Right renal cortex interstitium (tissue), 3 donors: ENCODE measurements at places on chromosomes 3 and 15.

DNA sequence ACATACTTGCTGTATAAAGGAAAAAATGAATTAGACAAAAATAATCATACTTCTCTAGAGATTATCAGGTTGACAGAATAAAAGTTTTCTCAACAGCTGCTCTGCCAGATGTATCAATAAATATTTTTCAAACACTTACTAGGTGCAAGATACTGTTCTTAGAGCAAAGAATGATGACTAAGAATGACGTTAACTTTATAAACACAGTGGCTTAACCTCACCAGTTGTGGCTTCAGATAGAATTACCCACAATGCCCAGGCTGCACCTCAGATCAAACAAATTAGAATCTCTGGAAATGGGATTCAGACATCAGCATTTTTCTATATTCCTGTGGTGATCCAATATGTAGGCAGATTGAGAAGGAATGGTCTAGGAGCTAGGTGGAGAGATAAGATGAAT lies 422.4 kb upstream of the ATP11B start:
- DNase-seq = no peak

DNA sequence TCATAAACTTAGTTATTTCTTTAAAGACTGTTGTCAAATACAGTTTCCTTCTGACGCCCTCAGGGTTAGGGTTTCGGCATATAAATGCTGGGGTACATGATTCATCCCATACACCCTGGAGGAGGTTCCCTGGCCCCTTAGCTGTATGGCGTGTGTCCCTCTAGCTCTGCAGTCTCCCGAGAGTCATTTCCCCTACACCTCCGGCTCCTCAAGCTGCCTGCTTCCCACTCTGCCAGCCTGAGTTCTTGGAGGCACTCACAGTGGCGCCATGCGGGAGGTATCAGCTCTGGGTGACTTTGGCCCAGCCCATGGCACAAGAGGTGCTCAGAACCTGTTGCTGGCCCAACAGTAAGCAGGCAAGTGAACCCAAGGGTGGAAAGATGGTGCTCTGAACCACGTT lies 70.2 kb upstream of the TRPM1 start:
- no peak for DNase-seq

DNA sequence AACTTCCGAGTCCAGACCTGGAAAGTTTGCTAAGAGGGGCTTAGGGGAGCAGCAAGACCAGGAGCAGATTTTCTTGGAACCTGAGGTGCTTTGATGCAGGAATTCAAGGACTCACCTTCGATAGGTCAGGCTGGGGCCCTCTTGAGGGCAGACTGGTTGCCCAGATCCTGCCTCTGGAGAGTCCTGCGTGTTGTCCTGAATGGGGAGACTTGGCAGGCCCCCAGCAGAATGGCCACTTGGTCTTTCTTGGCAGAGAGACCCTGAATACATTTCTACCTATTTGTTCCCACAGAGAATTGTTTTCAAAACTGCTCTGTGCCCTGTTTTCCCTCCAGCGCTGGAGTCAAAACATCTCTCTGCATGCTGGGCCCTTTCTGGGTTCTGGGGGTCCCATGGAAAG lies 4.2 kb downstream of the KLF13 start:
- DNase-seq = no peak

- no peak for DNase-seq
Observed at GRCh38 chr3:61114316-61114953, 136.8 kb downstream of the FHIT start.

GRCh38 chr3:197430502-197430901 lies 125.3 kb downstream of the BDH1 start:
- no peak for DNase-seq

GRCh38 chr3:187256051-187256616 lies 35.4 kb downstream of the MASP1 start:
- DNase-seq = no peak

DNA sequence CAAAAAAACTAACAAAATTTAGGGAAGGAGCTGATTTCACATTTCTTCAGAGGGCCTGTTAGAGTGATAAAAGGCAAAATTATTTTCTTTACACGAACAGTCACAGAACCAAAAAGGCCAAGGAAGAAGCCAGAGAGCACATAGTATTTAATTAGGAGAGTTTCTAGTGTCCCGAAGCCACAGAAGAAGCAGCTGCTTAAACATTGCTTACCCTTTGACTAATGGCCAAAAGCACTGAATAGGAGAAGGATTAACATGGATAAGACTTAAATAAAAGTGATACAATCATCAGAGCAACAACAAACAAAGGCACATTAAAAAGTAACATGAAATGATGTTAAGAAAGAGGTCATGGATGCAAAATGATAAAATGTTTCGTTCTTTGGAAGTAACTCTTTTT lies 98.6 kb downstream of the CHL1 start:
- DNase-seq = no peak

DNA sequence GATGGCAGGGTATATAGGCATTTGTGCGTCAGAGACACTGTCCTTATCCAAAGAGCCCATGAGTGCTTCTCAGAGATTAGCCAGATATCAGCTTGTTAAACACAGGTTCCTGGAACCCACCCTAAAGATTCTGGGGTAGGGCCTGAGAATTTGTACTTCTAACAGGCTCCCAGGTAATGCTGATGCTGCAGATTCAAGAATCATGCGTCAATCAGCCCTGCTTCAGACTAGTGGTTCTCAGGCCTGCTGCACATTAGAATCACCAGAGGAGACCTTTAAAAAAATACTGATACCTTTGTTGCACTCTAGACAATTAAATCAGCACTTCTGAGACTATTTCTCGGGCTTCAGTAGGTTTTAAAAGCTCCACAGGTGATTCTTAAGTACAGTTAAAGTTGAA lies 369.5 kb downstream of the MFSD1 start:
- no peak for DNase-seq

- no peak for DNase-seq
Observed at GRCh38 chr3:67641451-67641850, 13.0 kb downstream of the SUCLG2 start.

DNA sequence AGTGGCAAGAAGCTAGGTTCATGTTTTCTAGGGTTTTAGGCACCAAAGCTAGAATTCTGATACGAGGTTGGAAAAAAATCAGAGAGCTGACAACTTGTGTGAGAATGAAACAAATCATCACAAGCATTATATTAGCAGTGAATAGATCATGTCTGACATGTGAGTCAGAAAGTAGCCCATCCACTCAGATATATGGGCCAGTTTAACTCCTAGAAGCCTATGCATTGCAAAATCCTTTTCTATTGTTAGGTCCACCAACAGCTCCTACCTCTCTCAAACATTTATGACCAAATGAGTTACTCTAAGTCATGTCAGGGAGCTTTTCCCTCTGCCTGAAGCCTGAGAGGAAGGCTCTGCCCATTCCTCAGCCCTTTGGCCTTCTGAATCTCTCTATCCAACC lies 44.0 kb downstream of the KBTBD12 start:
- DNase-seq = no peak

DNA sequence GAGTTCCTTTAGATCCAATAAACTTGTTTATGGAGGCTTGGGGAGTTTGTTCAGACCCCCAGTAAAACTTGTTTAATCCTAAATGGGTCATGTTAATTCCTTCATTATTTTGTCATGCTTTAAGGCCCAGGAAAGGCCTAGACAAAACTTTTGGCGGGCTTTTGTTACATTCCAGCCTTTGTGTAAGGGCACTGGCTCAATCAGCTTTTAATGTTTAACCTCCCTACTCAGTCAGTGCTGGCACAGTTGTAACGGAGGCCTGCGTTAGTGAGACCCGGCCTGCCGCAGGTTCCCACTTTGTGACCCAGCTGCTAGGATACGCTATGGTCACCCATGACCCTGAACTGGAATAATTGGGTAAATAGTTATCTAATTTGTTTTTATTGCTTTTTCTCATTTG lies 59.2 kb downstream of the OXSM start:
- no peak for DNase-seq
